ENCODE measurements at places on chromosomes 13 and 19. TPM values are rescaled to one million over a fixed set of nuclear protein-coding genes. Genes with fewer than 3 reads are reported as not detected.

DNA sequence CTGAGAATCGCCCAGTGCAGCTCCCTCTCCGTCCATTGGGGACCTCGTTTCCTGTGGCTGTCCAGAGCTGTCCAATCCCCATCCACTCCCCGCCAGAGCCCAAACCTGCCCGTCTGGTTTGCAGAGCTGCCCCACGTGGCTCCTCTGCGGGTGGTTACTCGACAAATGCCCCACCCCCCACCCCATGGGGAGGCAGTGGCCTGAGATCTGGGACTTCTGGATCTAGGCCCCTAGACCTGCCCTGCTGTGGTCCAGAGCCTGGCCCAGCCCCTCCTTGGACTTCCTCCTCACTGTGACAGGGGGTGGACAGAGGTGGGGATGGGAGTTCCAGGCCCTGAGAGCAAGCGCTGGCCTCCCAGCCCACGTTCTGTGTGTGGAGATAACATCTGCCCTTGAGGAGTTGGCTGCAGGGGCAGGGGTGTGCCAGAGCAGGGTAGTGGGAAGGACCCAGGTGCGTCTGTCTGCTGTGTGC, 29.1 kb downstream of the PAK4 start:
- peak; percentile 20 for DNase-seq

CD70 gene
- not detected for total RNA-seq

GRCh38 chr19:38020311-38020710, 113.3 kb downstream of the SIPA1L3 start:
- DNase-seq: peak; percentile 43

GRCh38 chr19:51503896-51504295, 2.3 kb upstream of the SIGLEC12 start:
- no peak for DNase-seq

IGSF23 gene
- not detected for total RNA-seq

CEACAM16 gene
- not detected for total RNA-seq

- DNase-seq: peak; percentile 40
Observed at GRCh38 chr13:91292630-91293221, 54.8 kb upstream of the MIR17HG start.

PLIN5 gene
- 4.6 TPM for total RNA-seq

DNA sequence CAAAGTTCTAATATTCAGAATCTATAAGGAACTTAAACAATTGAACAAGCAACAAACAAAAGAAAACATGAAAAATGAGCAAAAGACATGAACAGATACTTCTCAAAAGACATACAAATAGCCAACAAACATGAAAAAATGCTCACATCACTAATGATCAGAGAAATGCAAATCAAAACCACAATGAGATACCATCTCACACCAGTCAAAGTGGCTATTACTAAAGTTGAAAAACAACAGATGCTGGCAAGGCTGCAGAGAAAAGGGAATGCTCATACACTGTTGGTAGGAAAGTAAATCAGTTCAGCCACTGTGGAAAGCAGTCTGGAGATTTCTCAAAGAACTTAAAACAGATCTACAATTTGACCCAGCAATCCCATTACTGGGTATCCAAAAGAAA, 74.3 kb downstream of the CRYL1 start:
- no peak for DNase-seq

DNA sequence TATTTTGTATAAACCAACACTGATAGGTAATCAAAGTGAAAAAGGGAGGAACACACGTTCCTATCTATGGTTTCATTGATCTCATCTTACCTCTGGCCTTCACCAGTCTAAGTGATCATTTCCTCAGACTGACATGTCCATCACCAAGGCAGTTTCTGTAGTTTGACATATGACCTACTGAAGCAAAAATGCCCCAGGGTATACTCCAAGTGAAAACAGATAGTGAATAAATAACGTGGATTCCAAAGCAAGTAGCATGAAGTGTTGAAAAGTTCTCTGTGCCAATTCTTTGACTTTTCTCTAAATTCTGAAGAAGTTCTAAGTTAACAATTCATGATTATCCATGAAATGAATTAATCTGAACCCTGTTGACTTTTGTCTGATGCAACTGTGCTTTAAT, 334.2 kb upstream of the SGCG start:
- DNase-seq: no peak

- DNase-seq: no peak
Observed at GRCh38 chr13:58080806-58081205, 449.3 kb downstream of the PCDH17 start.

DNA sequence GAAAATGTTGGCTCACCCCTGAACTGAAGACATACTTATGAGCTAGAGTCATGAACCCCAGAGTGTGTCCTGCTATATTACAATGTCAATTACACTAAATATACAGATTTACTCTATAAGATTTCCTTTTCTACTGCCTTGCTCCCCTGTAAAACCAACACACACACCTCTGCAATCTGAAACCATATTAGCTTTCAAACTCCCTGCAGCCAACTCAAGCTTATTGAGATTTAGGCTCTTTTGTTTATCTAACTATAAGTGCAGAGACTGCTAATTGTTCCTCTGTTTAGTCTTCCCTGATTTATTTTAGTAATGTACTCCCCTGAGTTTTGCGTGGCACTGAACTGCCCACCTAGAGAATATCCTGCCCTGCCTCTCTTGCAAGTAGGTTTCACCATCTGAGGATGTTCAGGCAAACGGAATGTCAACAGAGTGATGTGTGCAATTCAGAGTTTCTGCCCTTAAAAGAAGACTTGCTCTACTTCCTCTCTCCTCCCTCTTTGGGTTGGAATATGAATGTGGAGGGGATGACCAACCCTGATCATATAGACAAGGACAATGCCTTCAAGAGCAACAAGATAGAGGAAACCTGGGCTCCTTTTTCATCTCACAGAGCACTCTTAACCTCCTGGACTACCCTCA, 22.3 kb downstream of the FAM216B start:
- DNase-seq: no peak

- no peak for DNase-seq
Observed at GRCh38 chr13:102045731-102046130, 356.1 kb downstream of the FGF14 start.

GRCh38 chr13:112574834-112575613, 12.9 kb downstream of the TUBGCP3 start:
- no peak for DNase-seq

DNA sequence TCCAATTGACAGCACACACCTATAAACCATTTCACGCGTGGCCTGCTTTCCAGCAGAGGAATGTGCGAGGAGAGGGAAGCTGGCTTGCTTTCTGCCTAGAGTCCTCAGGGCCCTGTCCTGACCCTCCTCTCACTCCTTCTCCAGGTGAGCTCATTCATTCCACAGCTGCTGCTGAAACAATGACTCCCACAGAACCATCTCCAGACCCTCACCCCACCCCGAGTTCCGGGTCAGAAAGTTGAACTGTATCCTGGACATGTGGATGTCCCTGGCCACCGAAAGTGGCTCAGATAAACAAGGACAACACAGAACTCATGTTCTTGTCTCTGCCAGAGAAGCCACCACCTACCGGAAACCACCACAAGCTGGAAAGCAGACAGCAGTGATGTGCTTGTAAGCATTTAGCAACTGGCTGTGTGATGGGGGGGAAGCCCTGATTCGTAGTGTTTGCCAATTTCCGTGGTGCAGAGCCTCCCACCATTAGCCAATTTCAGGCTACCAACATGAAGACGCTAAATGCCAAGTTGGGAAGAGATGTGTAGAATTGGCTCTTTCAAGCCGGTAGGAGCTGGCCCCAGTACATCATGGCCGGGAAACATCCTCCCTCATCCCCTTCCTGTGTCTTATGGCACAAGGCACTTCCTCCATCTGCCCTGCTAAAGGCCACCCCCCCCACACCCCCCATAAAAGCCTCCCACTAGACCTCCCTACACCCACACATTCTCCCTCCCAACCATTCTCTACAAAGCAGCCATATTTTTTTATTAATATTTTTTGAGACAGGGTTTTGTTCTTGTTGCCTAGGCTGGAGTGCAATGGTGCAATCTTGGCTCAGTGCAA, 5.0 kb downstream of the SYCE2 start:
- DNase-seq: no peak

- no peak for DNase-seq
Observed at GRCh38 chr19:1316466-1316865, 30.8 kb downstream of the EFNA2 start.

DNA sequence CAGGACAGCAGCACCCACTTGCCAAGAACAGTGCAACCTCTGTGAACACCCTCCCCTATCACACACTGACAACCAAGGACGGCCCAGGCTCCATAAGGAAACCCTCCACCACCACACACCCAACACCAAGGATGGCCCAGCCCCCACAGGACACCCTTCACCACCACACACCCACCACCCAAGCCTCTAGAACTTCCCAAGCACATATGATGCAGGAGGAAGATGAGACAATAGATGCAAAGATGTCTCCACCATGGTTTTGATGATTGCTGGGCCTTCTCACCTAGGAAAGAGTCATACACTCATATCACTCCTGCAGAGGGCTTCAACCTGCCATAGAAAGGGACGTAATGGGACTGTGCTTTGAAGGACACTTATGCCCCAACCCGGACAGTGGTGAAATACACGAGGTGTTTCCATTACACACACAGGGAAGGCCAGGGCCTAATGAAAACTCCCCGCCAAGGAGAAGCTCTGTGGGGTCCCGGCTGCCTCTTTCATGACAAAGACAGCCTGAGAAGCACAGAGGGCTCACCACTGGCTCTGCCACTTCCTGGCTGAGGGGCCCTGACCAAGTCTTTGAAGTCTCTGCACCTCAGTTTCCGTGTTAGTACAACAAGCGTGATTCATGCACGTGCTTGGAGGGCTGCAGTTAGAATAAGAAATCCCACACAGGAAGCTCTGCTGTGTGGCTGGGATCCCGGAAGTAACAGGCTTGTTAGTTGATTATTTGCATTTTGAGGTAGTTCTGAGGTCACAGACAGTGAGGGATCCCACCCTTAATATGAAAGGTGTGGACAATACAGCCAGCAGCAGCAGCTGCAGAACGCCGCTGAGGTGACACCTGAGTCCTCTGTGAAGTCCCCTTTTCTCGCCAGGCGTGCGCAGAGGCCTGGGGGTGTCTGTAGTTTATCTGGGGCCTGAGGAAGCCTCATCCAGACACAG, 61.9 kb upstream of the ATP12A start:
- DNase-seq: peak; percentile 25

DNA sequence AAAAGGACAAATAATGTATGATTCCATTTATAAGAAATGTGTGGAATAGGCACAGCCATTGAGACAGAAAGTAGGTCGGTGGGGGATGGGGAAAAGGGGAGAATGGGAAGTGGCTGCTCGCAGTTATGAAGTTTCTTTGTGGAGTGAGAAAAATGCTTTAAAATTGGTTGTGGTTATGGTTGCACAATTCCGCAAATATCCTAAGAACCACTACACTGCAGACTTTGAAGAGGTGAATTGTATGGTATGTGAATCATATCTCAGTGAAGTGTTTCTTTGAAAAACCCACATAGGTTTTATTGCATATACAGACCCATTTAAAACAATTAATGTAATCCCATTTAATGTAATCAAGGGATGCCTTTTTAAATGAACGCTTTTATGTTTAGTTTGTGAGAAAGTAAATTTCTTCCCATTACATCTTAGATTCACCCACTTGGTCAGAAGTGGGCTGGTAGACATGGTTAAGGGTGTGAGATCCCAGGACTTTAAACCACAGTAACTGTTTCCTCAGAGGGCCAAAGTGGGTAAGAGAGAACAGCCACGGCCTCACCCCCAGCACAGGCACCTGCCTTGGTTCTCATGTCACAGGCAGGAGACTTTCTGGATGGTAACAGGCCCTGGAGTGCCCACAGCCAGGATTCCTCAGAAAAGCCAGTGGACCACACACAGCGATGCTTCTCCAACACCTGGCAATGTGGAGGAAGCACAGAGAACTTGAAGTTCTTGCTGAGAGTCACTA, 119.3 kb upstream of the GJB6 start:
- DNase-seq: no peak

- no peak for DNase-seq
Observed at GRCh38 chr13:94454334-94454733, 25.1 kb downstream of the DCT start.

- no peak for DNase-seq
Observed at GRCh38 chr13:68888832-68889231, 1218.8 kb upstream of the ATXN8OS start.

- no peak for DNase-seq
Observed at GRCh38 chr19:15430526-15431120, 11.8 kb upstream of the AKAP8L start.

- no peak for DNase-seq
Observed at GRCh38 chr13:29484796-29485195, 110.7 kb downstream of the SLC7A1 start.

- DNase-seq: peak; percentile 15
Observed at GRCh38 chr13:80548915-80549314, 208.0 kb upstream of the SPRY2 start.

DNA sequence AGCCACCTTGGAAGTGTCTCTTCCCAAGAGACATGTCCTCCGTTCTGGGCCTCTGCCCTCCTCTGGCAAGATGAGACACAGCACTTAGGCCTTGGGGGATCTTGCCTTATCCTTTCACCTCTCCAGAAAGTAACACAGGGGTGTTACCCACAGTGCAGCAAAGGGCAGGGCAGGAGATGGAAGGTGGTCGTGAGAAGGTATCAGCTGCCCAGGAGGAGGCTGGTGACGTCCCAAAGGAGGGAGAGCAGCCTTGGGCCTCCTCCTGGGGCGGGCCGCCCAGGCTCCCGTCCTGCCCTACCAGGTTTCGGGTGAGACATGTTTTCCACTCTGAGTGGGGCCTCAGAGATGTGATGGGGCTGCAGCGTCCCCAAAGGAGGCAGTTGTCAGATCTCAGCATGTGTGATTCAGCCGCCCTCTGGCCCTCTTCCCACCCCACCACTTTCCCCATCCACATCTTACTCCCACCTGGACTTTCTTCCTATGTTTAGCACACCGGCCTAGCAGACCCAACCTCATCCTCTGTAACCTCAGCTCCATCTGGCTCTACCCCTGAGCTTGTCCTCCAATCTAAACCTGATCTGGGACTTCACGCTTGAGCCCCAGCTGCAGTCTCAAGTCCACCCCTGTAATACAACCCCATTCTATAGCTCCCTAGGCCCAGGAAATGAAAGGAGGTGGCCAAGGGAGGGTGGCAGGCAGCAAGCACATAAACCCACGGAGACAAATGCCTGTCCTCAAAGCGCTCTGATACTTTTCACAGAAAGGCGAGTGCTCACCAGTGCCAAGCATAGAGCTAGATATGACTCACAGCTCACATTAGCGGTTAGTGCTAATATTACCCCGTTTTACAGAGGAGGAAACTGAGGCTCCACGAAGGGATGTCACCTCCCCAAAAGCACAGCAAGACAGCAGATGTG, 9.3 kb downstream of the POU2F2 start:
- no peak for DNase-seq

DNA sequence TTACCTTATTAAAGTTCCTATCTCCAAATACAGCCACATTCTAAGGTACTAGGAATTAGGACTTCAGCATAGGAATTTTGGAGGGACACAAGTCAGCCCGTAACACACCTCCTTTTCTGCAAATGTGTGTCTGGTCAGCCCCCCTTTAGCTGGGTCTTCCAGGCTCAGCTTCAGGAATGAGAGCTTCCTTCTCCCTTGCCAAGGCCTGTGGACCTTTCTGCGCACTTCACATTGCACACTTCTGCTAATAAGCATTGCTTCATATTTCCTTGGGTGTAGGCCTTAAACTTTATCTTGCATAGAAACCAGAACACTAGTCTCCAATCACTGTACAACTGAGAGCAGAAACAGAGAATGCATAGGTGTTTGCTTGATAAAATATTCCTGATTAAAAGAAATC, 4.5 kb upstream of the STK24 start:
- no peak for DNase-seq

Measured in lung microvascular endothelial cell (primary cell).